ENCODE measurements at places on chromosomes 6 and 20.

GRCh38 chr6:55174211-55175026 lies at the start of gene HCRTR2:
Gene HCRTR2, plus strand, starts transcription at chr6:55174515. Its CDS starts 73 bp downstream, at chr6:55174588.
- DNase-seq = no peak

GRCh38 chr20:43537921-43538877 lies 20.6 kb upstream of the SGK2 start:
- DNase-seq = peak; percentile 93

DNA sequence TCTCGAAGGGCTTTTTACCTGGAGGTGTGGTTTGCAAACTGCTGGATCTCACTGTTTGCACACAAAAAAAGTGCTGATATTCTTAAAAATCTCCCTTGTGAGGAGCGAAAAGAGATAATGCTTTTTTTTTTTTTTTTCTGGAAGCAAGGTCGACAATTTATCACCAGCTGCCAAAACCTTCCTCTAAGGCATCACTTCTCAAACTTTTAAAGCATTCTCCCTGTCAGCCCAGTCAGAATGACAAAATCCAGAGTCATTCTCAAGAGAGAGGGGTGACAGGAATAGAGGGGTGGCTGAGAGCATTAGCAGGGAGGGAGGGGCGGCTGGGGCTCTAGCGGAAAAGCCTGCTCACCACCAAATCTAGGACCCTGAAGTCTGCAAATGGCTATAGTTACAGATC lies 137.2 kb upstream of the ARMC2 start:
- DNase-seq = no peak

- no peak for DNase-seq
Measured at GRCh38 chr20:31707994-31708735, 14.5 kb downstream of the BCL2L1 start.

DNA sequence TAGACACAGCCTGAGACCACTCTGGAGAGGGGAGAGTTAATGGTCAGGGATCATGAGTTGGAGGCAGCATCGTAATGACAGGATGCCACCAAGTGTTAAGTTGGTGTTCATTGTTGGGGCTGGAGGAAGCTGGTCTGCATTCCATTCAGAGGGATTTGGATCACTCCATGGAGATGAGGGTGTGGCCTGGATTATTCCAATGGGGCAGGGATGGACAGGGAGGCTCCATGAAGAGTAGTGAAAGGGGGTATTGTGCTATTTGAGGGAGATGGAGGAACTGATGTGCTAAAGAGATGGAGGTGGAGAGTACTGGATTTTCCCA lies 1.1 kb downstream of the SAPCD1 start:
- peak; percentile 32 for DNase-seq

GRCh38 chr6:659716-660581 lies 3.0 kb upstream of the HUS1B start:
- no peak for DNase-seq

- DNase-seq = no peak
Measured at GRCh38 chr6:102327697-102328225, 934.3 kb downstream of the GRIK2 start.

DNA sequence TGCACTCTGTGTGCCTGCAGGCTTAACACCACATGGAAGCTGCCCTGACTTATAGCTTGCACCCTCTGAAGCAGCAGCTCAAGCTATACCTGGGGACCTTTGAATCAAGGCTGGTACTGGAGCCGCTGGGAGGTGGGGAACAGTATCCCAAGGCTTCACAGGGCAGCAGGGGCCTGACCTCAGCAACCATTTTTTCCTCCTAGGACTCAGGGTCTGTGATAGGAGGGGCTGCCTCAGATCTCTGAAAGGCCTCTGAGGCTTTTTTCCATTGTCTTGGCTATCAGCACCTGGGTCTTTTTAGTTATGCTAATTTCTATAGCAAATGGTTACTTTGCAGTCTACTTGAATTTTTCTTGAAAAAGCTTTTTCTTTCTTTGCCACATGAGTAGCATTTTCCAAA lies 80.2 kb upstream of the OPRM1 start:
- no peak for DNase-seq
